ENCODE measurements at places on chromosomes 3 and 15.
A peak's percentile ranks its signal among the peaks of the same experiment; 100 is the strongest.

GRCh38 chr15:74036271-74037170 lies 42.0 kb downstream of the PML start:
- DNase-seq: no peak

GRCh38 chr3:18238746-18239331 lies 186.3 kb downstream of the SATB1 start:
- no peak for DNase-seq

- no peak for DNase-seq
Observed at GRCh38 chr15:50904211-50904610, 4.3 kb upstream of the AP4E1 start.

- DNase-seq: no peak
Observed at GRCh38 chr3:71872256-71872655, 87.3 kb upstream of the PROK2 start.

DNA sequence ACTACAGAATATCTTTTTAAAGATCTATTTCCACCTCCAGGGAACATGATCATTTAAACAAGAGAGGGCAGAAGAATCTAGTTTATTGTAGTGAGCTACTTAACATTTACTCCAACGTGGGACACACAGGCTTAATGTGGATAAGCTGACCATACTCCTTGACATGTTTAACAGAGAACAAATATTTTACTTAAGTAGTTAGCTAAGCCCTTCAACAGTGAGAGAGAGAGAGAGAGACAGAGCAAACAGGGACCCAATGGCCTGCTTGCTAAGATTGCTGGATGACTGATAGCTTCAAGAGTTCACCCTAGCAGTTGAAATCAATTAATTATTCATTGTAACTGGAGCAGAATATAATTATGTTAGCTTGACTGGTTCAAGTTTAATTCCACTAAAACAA lies 158.6 kb downstream of the ADAM10 start:
- DNase-seq: no peak

GRCh38 chr3:178059119-178059518 lies 477.1 kb upstream of the KCNMB2 start:
- DNase-seq: no peak

GRCh38 chr15:63012444-63012843 lies 30.1 kb upstream of the TPM1 start:
- DNase-seq: no peak

- DNase-seq: no peak
Observed at GRCh38 chr3:114496874-114497273, 203.0 kb downstream of the TIGIT start.

DNA sequence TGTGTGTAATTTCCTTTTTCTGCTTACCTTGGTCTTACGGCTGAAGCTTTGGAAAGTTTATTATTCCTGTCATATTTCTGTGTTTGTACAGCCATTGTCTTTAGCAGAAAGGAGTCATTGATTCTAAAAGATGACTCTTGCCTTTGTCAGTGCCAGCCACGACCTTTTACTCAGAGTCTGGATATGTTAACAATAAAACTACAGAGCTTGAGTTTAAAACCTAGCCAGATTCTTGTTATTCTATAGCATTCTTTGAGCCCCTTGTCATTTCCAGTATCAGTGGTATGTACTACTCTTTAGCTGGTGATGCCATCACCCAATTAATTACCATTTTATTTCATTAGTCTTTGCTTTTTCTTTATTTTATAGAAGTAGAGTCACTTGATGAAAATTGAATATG lies 142.4 kb downstream of the TCF12 start:
- DNase-seq: no peak

GRCh38 chr15:83565138-83565537 lies 88.8 kb upstream of the ADAMTSL3 start:
- DNase-seq: no peak

- DNase-seq: no peak
Observed at GRCh38 chr15:28093752-28094535, 5.2 kb downstream of the OCA2 start.

DNA sequence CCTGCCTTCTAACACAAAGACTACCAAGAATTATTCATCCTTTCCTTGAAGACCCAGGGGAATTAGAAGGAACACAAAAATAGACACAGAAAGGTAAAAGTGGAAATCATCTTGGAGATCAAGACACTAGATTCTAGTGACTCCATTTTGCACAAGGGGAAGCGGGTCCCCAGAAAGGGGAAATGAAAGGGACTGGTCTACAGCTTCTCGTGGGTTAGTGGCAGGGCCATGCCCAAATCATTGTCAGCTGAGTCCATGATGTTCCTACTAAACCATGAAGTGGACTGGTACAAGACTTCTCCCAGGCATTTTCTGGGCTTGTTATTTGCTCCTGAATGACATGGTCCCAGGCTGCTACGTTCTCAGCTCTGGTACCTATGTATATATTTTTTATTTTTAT lies 230.7 kb upstream of the TPRG1 start:
- DNase-seq: no peak

- no peak for DNase-seq
Observed at GRCh38 chr3:16318176-16318575, 53.2 kb downstream of the OXNAD1 start.

GRCh38 chr3:90241481-90241880 lies 1134.1 kb downstream of the EPHA3 start:
- no peak for DNase-seq

- no peak for DNase-seq
Observed at GRCh38 chr3:143315766-143316165, 196.2 kb downstream of the CHST2 start.

- DNase-seq: no peak
Observed at GRCh38 chr3:128491691-128491940, 1.4 kb downstream of the GATA2 start.

DNA sequence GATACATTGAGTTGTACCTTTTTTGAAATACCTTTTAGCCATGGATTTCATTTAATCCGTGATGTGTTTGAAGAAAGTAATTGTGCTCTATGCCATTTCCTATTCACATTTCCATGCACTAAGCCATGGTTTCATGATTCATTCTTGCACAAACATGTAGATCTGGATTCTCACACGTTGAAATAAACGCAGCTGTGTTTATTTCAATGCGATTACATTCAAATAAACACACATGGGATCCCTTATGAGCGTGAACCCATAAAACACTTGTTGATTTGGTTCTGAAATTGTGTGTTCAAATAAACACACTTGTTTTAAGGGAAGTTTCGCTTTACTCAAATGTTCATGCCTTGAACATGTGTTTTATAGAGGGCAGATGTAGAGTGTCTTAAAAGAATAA lies 39.2 kb downstream of the BBX start:
- no peak for DNase-seq

DNA sequence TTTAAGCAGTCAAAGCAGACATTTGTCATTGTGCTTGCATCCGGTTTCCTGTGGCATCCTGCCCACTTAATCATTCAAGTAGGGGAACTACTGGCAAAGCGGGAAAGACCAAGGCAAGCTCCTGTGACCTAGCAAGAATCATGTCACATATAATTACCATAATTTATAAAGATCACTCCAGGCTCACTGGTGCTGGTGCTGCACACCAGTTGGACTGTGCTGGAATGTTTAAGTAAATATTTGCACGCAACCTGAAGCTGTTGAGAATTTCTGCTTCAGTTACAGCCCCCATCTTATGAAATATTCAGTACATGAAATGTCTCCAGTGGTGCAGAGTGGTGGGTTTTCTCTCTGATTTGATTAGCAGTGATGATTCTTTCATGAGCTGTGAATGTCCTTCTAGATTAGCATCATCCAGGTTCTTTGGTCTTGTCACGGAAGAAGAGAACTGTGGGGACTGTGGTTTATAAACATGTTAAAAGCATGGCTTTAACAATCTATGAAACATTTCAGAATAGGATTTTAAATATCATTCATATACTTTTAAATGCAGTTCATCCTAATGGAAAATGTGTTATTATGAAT lies 621.3 kb upstream of the EPHA6 start:
- no peak for DNase-seq

- DNase-seq: no peak
Observed at GRCh38 chr3:15497964-15498363, 23.5 kb downstream of the COLQ start.

GRCh38 chr3:33646406-33646805 lies 71.6 kb downstream of the CLASP2 start:
- no peak for DNase-seq

DNA sequence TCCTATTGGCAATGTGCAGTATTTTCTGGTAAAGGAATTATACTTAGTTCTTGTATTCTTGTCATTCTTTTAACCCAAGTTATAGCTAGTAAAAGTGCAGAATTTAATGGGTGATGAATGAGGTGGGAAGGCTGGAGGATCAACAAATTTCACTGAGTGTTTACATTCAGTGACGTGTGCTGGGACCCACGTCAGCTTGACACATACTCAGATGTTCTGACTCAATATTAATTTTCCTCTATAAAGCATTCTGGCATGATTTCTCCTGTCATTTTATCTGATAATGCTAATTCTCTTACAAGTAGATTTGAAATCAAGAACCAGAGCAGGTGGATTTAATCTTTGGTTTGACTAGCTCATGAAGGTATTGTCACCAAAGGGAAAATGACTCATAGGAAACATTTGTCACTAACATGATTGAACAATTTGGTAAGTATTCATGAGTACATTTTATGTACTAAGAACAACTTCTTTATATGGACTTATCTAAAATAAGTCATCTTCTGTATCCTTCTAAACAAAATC lies 71.0 kb upstream of the SYNPR start:
- no peak for DNase-seq

DNA sequence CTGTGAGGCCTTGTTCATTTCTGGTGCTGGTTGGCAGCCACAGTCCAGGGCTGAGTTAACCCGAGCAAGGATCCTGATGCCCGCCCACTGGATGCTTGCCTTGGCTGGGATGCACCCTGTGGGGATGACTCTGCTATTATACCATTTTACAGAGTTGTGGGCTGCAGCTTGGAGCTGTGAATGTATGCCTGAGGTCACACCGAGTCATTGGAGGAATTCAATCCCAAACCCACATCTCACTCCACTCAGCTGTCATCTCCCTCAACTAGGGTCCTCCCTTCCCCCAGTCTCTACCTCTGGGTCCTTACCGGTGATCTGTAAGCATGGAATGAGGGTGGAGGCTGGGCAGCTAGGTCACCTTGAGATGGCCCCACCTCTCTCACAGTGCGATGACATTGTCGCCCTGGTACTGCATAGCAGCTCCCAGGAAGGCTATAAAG lies 22.1 kb downstream of the MAPKAPK3 start:
- DNase-seq: no peak

- DNase-seq: no peak
Observed at GRCh38 chr3:101675709-101676215, 1.2 kb downstream of the ZBTB11 start.

GRCh38 chr15:40986820-40987219 lies 33.5 kb downstream of the CHAC1 start:
- DNase-seq: no peak

GRCh38 chr3:8994226-8994625 lies 31.0 kb upstream of the RAD18 start:
- DNase-seq: no peak

GRCh38 chr3:131925571-131925970 lies 109.2 kb downstream of the CPNE4 start:
- no peak for DNase-seq

DNA sequence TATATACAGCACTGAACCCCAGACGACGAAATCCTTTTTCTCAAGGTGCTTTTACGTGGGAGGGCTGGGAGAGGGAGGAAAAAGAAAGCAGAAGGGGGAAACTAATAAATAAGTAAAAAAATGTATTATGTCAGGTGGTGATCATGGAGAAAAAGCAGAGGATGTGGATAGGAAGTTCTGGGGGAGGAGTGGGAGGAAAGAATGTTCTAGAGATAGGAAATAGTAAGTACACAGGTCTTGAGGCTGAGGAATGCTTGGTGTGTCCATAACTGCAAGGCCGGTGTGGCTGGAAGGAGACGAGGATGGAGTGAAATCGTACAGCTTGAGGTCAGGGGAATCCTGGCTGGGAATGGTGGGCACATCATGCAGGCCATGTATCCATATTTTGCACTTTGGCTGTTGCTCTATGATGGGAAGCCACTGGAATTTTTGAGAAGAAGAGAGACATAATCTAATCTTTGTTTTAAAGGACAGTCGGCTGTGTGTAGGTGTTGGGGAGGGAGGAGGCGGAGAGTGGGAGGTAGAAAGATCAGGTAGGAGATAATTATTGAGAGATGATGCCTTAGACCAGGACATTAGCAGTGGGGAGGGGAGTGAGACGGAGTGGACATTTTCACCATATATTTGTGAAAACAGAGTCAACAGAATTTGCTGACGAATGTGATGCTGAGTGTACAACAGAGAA lies 1.8 kb upstream of the UBE2E2 start:
- DNase-seq: no peak

DNA sequence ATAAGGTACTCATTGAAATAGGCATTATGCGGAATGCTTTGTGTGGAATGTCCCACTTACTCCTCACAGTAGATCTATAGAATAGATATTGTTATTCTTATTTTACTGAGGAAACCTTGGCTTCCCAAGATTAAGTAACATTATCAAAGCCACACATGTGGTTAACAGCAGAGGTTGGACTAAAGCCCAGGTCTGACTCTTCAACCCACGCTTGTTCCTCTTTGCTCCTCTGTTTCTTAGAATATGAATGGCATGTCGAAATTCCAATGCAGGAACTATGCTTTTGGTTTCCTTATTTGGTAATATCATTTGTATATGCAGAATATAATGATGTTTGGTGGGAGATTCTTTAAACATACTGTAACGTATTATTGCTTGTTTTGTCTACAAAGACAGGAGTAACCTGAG lies 818.8 kb upstream of the LMCD1 start:
- no peak for DNase-seq

DNA sequence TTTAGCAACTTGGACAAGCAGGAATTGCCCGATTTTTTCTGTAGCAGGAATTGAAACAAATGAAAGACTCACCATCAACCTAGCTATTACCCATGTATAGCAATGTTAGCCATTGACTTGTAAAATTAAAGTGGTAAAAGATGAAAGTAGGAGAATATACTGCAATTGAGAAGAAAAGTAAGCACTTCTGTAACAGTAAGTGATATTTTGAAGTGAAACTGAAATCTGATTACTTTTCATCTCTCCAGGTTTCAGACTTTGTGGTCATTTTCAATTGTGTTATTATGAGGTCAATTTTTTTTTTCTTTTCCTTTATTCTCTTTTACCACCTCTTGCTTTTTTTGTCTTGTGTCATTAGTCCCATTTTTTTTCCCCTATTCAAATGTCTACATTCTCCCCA lies 1078.2 kb downstream of the ZPLD1 start:
- DNase-seq: no peak

GRCh38 chr15:77786181-77786890 lies 153.6 kb upstream of the LINGO1 start:
- DNase-seq: no peak

- no peak for DNase-seq
Observed at GRCh38 chr3:169556349-169556870, 107.1 kb downstream of the MECOM start.

- no peak for DNase-seq
Observed at GRCh38 chr15:35040339-35041255, 44.5 kb downstream of the NANOGP8 start.

- peak; percentile 62 for DNase-seq
Observed at GRCh38 chr3:71010726-71011455, 572.6 kb downstream of the FOXP1 start.

DNA sequence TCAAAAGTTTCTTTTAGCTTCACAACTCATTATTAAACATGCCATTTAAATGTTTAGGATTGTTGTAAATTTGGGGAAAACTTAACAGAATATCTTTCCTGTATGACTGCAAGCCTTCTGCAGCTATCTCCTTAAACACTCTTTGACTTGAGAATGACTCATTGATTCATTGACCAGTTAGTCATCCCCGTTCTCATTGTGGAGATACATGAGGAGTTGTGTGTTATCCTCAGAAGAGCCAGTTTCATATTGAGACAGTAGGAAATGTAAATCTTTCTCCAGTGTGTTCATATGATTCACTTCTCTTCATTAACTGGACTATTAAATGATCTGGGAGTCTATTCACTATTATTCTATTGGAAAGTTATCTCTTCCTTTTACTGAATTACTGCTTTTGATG lies 83.0 kb downstream of the CRYGS start:
- DNase-seq: no peak
